ENCODE measurements at places on chromosomes 4 and X.
A peak's percentile ranks its signal among the peaks of the same experiment; 100 is the strongest.

DNA sequence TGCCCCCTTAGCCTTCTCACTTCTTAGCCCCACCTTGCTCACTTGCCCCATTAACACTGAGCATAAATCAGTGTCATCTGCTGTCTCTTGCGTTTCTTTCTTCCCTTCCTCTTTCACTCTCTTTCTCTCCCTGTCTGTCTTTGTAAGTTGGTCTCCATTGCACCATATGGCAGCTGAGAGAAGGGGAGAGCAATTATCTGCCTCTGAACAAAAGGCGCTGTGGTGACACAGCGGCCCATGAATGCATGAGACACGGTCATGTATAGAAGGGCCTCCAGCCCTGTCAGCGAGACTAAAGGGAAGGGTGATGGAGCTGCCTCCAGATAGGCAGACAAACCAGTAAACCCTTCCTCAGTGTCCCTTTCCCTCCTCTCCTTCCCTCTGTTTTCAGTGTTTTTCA lies 88.8 kb upstream of the PCDH18 start:
- DNase-seq, result no peak

GRCh38 chr4:8616831-8617230 lies 24.3 kb downstream of the CPZ start:
- no peak for DNase-seq

DNA sequence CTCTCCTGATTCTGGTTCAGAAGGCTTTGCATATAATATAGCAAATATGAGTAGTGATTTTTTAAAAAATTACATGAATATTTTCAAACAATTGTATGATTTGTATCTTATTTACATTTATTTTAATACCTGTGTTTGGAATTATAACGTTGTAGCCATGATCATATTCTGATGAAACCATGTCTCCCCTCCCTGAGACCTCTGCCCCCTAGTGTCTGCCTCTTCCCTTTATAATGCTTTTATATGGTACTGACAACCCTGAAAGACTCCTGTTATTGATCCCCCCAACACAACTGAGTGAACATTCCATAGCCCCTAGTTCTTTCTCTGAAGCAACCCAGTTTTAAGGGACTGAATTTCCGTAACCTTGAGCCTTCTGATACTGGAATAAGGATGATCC lies 187.4 kb downstream of the SOX3 start:
- DNase-seq, result no peak

- DNase-seq, result peak; percentile 28
These were observed at the start of gene STOX2 for GRCh38 chr4:183905081-183905592. STOX2 (plus strand) TSS chr4:183905307; CDS start chr4:183906791, 1,484 bp downstream.

GRCh38 chrX:143623657-143624056 lies 12.2 kb downstream of the SLITRK4 start:
- DNase-seq, result no peak

GRCh38 chrX:85243155-85243554 lies 424 bp downstream of the SATL1 start:
- DNase-seq, result no peak

GRCh38 chrX:53594354-53594753 lies 92.2 kb downstream of the HUWE1 start:
- DNase-seq, result no peak

DNA sequence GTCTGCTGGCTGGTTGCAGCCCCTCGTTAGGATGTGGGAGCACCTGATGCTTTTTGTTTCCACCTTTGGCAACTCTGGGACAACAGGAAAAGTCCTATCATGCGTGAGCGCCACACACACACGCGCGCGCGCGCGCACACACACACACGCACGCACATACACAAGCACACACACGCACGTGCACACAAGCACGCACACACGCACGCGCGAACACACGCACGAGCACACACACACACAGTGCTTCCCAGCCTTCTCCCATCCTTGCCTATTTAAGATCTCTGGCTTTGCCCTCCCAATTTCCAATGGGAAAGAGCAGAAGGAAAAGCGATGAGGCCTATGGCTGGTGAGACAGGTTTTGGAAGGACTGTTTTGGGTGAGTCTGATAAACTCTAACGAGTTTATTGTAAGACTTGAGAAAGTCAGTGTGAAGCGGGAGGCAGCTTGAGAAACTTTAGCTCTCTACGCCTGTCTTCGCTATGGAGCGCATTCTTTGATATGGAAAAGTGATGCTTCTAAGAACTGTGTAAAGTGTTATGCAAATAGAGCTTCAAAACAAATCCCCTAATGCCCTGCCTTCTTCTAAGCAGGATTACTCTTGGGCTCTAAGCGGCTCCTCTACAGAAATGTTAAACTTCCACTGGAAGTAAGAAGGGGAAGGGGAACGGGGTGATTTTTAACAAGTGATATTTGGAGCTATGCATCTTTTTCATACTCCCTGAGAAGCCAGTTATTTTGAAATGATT lies 11.8 kb downstream of the SUPT20HL1 start:
- DNase-seq, result no peak

- DNase-seq, result no peak
These were observed 217.1 kb downstream of the ARAP2 start for GRCh38 chr4:36027203-36027602.

GRCh38 chrX:107324493-107325310 lies 118.3 kb downstream of the DNAAF6 start:
- DNase-seq, result peak; percentile 11

DNA sequence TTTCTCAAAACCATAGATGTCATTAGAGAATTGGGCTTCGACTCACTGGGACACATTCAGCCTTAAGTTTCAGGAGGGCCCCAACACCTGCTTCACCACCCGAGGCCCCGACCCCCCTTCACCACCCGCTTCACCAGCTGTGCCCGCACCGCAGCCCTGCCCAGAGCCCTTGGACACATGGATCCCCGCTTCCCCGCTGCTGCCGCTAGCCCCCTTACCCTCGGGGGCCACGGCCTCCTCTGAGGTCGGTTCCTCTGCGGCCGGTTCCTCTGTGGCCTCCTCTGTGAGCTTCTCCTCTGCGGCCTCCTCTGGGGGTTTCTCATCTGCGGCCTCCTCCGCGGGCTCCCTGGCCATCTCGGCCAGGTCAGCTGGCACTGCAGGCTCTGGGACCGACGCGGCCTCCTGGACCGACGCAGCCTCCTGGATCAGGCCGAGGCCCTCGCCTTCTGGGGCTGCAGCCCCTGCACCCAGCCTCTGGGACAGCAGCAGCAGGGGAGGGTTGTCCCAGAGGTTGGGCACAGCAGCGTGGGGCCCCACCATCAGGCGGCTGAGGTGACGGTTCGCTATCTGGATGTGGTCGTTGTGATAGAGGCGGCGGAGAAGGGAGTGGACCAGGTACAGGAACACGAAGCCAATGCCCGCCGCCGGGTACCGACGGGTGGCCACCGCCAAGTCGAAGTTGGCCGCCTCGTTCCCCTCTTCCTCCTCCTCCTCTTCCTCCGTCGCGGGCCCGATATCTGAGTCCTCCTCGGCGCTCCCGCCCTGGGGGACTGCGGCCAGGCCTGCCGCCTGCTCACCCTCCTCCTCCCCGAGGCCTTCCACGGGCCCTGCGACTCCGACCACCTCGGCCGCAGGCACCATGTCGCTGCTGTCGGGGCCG lies 748 bp downstream of the CT47B1 start:
- DNase-seq, result no peak

DNA sequence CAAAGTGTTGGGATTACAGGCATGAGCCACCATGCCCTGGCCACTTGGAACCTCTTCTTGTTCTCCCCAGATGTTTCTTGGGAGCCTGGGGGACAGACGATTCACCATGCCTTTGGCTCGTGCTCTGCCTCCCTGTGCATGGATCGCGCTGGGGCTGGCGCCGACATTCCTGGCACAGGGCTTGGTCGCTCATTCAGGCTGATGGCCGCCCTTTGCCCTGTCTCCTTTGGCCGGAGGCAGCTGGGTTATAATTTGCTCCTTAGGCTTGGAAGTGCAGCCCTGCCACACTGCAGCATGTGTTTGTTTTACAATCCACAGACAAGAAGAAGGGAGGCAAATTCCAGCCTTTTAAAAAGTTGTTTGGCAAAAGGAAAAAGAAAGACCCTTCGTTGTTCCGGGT lies 115.3 kb downstream of the AASDH start:
- no peak for DNase-seq

All from stimulated activated naive CD8-positive, alpha-beta T cell treated with anti-CD3 and anti-CD28 coated beads, Interleukin-15, Interleukin-2, amounts not matched to agents 100 U/mL and 50 U/mL, for 24 hours (primary cell).